BJ (cell line): ENCODE measurements at places on chromosomes 11 and 22.
A peak's percentile ranks its signal among the peaks of the same experiment; 100 is the strongest.

DNA sequence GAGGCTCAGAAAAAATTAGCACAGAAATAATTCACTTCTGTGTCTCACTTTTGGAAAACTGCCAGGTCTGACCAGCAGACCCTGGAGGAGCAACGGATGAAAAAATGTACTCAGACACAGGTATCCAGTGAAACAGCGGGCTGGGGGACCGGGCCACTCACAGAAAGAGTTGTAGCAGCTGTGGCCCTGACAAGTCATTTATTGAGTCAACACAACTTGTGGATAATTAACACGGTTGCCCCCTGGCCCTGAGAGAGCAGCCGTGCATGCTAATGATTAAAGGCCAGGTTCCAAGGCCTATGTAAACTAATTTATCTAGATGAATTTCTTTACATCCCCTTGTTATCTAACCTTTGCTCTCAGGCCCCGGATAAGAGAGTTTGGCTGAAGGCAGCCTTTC is 131.3 kb downstream of the AASDHPPT start:
- no peak for DNase-seq

- DNase-seq, result no peak
These were observed 21.3 kb upstream of the CTSD start for GRCh38 chr11:1784761-1785650.

- DNase-seq, result peak; percentile 94
These were observed 16.3 kb upstream of the TMEM41B start for GRCh38 chr11:9330387-9331384.

DNA sequence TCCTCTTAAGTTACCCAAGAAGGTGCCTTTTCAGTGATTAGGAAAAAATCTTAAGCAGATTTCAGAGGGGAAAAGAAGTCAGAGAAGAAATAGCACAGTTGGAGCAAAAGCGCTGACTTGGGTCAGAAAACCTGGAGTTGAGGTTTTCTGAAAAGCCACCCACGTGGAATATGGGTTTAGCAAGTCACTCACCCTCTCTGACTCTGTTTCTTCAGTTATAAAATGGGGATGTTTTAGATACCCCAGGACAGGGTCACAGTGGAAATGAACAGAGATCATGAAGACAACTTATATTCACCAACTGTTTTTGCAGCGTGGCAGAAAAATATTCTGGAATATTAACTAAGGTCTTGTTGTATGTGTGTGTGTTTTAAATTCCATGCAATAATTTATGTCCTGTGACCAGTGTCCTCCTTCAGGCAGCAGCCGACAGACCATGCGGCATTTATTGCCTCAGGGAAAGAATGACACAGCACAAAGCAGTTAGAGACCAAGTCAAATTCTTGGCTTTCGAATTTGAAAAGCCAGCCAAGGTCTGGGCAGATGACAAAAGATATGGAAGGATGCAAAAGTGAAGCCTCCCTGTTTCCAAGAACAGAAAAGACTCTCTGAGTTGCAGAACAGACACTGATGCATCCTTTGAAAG is 119.9 kb downstream of the MIAT start:
- DNase-seq, result peak; percentile 41

DNA sequence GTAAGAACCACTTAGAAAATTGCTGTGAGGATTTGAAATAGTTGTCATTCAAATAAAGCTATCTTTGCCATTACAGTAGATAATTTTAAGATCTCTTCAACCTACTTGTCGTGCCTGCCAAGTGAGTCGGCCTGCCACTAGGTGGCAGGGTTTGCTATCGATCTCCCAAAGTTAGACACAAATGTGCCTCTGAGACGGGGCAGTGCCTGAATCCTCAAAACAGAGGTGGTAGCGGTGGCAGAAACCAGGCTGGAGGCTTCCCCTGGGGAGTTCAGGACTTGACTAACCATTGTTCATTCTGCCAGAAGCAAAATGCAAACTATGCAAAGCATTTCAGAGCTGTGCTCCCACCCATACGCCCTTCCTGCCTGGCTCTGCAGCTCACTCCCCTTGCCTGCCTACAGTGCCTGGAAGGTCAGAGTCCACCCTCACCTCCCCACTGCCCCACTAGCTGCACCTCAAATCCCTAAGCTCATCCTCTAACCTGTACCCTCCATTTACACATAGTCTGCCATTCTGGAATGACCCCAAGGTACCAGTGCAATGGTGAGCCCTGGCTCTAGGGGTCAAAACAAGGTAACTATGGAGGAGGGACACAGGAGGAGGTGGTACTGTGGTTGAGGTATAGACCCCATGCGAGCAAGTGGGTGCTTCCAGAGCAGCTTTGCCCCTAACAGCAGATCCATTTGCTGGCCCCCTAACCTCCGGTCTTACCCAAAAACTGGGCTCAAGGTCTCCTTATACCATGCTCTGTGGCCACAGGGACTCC is 82.1 kb downstream of the C11orf58 start:
- peak; percentile 20 for DNase-seq

DNA sequence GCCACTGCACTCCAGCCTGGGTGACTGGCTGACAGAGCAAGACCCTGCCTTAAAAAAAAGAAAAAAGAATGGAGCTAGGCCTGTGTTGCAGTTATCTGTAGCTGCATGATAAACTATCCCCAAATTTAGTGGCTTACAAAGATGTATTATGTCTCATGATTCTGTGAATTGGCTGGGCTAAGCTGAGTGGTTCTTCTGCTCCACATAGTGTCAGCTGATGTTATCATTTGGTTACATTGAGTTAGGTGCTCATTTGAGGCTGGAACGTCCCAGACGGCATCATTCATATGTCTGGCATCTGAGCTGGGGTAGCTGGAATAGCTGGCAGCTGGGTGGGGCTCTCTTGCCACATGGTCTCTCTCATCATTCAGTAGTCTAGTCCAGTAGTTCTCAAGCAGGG is 8.2 kb upstream of the ASCC2 start:
- no peak for DNase-seq

GRCh38 chr11:36090356-36091109 is 146.7 kb downstream of the LDLRAD3 start:
- DNase-seq, result no peak
